Tongue (tissue), 3 donors: ENCODE measurements at places on chromosomes 4 and X.

GRCh38 chr4:142565771-142566170 is 280.3 kb downstream of the INPP4B start:
- no peak for DNase-seq

GRCh38 chr4:140754918-140755773 is 1.0 kb downstream of the TBC1D9 start:
- peak; percentile 70 for DNase-seq

GRCh38 chr4:63169836-63170235 is 1239.4 kb downstream of the TECRL start:
- no peak for DNase-seq

- DNase-seq, result peak; percentile 84
These were observed 139.4 kb upstream of the SCML1 start for GRCh38 chrX:17597836-17598439.

DNA sequence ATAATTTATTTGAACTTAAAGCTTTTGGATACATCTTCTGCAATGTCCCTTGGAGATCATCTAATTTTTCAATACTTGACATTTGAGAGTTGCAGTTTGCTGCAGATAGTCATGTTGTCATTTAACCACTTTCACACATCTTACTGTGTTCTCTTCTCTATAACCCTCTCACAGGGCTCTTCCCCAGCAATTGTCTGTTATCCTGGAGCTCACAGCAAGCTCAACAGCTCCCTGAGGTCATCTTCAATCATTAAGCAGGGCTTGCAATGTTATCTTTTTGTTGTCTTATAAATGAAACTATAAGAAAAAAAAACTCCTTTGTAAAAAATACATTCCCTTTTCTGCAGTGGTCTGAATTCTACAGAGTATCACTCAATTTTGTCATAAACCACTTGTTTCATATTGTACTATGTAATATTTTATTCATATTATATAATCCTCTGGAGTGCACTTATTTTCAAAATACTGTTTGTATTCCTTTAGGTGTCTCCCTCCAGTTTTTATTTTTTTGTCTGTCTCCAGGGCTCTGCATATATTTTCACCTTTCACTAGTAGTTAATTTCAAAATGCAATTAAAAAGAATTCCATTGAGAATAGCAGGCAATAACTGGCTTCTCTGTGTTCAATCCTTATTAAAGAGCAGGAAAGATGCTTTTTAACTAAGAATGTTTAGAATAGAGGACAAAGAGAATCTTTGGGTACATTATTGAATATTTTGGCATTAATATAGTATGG is 106.3 kb upstream of the ARSJ start:
- no peak for DNase-seq

GRCh38 chrX:132990835-132991234 is 32.4 kb upstream of the HS6ST2 start:
- DNase-seq, result no peak

GRCh38 chrX:97461763-97462162 is 578.1 kb downstream of the RPA4 start:
- no peak for DNase-seq
